ENCODE measurements at places on chromosomes 7 and 10.
A peak's percentile ranks its signal among the peaks of the same experiment; 100 is the strongest.

DNA sequence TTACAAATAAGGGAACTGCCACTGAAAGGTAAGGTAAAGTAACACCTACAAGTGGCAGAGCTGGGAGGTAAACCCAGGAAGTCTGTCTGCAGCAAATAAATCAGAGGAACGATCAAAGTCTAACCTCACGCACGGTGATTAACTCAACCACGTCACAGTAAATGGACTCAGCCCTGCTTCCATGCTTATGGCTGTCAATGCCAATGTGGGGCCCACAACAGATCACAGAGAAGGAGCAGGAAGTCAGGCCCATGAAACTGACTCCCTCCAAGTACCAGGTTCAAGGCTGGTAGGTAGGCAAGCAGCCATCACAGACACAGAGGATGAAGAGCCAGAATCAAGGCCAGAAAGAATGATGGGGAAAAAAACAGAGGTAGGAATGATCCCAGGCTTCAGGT, 38.0 kb upstream of the ACSL5 start:
- no peak for DNase-seq

- DNase-seq = no peak
Observed at GRCh38 chr10:117107238-117107637, 30.8 kb downstream of the VAX1 start.

GRCh38 chr10:77156406-77156879, 481.2 kb downstream of the KCNMA1 start:
- peak; percentile 72 for DNase-seq

DNA sequence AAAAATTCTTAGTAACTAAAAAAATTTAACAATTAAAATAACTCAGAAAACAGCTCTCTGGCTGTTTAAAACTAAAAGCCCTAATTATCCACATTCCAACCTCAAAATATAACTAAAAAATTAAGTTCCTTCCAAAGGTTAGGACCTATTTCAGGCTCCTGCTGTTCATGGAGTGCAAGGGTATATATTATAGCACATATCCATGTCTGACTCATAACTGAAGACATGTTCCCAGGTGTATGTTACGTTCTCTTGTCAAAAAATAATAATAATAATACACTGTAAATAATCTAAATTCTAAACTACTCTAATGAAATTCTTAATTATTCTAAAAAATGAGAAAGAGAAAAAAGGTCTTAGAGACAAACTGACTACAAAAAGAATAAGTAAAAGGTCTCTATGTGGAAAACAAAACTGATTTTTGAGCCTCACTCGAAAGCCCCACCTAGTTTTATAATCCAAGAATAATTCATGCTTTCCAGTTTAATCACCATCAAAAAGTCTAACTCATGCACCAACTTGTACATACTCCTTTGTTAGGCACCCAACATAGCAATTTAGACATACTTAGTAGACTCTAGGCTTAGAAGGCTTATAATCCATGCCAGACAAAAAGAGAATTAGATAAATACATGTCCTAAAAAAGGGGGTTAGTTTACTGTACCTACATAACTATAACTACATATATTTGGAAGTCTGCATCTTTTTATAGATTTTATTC, 171.4 kb downstream of the KMT2E start:
- no peak for DNase-seq

DNA sequence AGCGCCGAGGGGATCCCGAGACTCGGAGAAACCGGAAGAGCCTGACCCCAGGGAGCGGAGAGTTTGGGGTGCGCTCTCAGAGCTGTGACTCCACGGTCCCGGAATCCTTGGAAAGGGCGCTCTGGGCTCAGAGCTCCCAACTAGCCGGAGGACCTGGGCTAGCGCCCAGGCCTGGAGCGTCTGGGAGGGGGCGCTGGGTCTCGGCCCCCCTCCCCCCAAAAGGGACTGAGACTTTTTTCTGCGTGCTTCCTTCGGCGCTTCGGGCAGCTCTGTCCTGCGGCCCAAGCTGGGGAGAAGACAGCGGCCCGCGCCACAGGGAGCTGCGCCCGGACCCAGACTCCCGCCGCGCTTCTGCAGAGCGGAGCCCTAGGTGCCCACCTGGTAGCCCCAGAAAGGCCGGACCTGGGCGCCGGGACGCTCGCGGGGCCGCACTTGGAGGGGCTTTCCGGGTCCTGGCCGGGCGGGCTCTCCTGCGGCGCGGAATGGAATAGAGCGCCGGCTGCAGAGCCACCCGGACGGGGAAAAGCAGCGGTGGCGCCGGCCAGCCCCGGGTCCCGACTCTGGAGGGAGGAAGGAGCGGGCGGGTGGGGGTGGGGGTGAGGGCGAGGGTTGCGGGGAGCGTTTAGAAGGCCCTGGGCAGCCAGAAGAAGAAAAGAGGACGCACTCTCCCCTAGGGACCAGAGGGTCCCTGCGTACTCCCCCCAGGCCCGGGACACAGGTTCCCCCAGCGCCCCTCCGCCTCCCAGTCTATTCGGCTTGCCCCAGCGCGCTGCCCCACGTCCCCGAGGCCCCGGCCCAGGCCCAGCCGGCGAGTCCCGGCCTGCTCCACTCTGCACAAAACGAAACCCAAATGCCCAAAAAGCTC, 4.7 kb downstream of the ZNF503 start:
- DNase-seq = peak; percentile 50

- no peak for DNase-seq
Observed at GRCh38 chr10:6788231-6788630, 208.2 kb upstream of the PRKCQ start.

DNA sequence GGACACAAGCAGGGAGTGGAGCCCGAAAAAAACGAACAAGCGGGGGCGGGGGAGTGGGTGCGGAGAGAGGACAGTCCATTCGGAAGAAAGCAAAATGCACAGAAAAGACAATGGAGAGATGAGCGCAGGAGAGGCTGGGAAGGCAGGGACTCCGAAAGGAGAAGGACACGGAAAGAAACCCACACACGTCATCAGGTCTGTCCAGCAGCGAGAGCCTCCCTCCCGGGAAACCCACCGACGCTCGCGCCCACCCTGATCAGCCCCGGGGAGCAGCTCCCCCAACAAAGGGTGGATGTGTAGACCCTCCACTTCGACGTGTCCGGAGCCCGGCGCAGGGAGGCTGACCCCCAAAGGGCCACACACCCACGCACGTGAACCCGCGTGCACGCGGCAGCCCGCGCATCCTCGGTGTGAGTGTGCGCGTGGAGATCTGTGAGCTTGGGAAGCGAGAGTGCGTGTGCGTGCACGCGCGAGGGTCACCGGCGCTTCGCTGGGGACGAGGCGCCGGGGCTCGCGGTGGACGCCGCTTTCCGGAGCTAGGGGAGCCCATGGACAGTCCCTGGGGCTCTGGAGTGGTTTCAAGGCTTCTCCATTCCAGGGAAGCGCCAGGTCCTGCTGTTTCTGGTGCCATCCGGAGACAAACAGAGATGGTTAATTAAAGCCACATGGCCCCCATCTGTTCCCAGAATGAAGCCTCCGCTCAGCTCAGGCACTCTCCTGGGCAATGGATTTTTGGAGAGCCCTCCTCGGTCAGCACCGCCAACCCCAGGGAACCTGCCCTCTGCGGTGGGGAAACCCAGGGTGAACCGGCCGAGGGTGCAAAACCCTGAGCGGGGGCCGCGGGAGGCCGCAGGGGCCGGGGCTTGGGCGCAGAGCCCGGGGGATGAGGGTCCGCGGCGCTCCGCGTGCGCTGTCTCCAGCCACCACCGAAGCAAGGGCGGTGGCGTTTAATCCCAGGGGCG, 916 bp downstream of the LAMB1 start:
- DNase-seq = peak; percentile 64

DNA sequence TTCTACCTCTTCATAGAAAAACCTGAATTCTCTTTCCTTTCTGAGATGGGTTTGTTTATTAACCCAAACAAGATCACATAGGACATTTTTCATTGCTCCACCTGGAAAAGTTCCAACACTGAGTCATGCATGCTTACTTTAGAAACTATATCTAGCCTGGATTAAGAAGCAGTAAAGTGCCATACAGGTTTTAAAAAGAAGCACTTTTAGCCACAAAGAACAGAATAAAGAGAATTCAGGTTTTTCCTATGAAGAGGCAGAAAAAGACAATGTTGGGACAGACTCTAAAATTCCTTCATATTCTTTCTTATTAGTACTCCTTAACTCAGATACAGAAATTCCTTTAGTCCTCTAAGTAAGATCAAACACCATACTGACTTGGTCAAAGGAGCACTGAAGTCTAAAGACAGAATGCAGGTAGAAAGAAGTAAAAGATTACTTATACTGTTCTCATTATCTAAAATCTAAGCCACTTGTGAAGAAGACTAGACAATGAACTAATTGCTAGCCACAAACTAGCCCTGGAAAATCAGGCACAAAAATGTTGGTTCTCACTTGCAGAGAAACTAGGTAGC, 241.3 kb downstream of the ANK3 start:
- peak; percentile 85 for DNase-seq

DNA sequence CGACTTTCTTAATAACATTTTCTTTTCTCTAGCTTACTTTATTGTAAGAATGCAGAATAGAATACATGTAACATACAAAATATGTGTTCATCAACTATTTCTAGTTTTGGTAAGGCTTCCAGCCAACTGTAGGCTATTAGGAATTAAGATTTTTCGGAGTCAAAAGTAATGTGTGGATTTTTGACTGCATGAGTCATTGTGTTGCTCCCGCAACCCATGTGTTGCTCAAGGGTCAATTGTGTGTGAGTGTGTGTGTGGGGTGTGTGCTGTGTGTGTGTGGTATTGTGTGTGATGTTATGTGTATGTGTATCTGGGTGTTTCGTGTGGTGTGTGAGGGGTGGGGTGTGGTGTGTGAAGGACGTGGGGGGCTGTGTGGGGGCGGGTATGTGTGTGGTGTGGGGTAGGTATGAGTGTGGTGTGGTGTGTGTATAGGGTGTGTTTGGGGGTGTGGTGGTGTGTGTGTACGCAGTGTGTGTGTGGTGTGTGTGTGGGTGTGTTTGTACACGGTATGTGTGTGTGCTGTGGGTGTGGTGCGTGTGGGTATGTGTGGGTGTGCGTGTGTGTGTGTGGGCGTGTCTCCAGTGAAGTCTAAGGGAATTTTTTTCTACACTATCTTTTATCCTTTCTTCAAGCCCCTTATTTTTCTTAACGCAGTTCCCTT, 60.5 kb downstream of the RSU1 start:
- DNase-seq = peak; percentile 83

GRCh38 chr7:98137134-98137825, 30.6 kb downstream of the LMTK2 start:
- no peak for DNase-seq

DNA sequence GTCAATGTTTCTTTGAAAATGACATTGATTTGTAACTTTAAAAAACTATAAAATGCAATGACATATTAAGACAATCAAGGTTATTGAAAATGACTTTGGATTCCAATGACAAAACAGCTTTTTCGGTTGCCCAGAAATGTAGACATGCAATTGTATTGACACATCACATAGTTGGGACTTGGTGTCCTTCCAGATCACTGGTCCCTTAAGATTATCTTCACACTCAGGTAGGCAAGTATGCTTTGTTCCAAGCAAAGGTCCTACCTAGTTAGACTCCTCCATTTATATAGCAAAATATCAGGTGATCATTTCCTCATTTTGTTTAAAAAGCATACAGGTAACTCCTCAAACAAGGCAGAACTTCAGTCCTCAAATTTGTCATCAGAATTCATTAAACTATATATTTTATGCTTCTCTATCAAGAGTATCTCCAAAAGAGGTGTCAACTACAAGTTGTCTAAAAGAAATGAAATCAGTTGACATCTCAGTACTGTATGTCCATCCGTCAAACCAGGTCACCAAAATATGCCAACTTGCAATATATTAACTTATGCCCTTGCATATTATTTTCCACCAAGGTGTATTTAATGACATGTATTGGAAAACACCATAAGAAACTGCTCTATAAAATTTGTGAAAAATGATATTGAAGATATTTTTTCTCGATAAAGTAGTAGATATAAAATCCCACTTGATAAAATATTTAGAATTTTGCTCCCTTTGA, 64.6 kb downstream of the TSPAN12 start:
- no peak for DNase-seq
